ENCODE measurements at places on chromosomes 2 and 18. TPM values are rescaled to one million over a fixed set of nuclear protein-coding genes. Genes with fewer than 3 reads are reported as not detected.

- no peak for DNase-seq
These were observed 1162.6 kb upstream of the SLC39A10 start for GRCh38 chr2:194494401-194494800.

DNA sequence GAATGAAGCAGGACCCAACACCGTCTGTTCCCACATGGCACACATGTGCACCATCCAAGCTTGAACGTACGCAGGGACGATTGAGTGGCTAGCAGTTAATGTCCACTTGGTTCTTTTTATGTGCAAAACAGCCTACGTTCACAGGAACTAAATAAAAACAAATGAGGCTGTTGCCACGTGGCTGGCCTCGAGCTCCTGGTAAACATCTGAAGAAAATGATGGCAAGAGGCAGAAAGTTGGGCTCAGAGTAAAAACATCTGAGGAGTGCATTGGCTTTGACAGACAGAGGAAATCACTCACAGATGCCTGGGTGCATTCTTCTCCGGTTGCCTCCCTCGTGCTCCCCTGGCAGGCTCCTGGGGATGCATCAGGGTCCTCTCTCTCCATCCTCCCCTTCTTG is 177.9 kb downstream of the NRP2 start:
- no peak for DNase-seq

DNA sequence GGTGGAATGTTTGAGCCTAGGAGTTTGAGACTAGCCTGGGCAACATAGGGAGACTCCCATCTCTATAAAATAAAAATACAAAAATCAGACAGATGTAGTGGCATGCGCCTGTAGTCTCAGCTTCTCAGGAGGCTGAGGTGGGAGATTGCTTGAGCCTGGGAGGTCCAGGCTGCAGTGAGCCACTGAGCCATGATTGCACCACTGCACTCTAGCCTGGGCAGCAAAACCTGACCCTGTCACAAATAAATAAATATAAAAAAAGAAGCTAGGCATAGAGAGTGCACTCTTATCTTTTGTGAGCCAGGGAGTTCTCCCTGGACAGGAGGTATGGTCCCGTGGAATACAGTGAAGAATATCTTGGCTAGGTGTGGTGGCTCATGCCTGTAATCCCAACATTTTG is 11.0 kb upstream of the KYNU start:
- no peak for DNase-seq

DNA sequence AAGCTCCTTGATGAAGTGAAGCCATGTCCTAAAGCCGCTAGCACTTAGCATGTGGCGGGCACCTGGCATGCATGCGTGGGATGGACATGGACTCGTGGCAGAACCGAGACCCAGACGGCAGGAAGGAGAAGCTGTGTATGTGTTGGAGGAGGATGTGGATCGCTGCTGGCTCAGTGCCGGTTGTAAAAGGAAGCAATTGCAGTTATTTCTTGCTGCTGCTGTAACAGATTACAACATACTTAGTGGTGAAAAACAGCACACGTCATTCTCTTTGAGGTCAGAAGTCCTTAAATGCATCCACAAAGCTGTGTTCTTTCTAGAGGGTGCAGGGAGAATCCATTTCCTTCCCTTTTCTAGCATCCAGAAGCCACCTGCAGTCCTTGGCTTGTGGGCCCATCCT is 74.6 kb downstream of the AGAP1 start:
- no peak for DNase-seq

GRCh38 chr2:24626131-24626530 is 135.1 kb downstream of the NCOA1 start:
- DNase-seq = no peak

The RTP5 gene
- not detected for total RNA-seq
